ENCODE measurements at places on chromosomes 12 and 14.

GRCh38 chr14:80455031-80455430 lies 243.7 kb upstream of the DIO2 start:
- no peak for DNase-seq

GRCh38 chr14:64782196-64782595 lies 78.0 kb downstream of the PLEKHG3 start:
- DNase-seq: no peak

DNA sequence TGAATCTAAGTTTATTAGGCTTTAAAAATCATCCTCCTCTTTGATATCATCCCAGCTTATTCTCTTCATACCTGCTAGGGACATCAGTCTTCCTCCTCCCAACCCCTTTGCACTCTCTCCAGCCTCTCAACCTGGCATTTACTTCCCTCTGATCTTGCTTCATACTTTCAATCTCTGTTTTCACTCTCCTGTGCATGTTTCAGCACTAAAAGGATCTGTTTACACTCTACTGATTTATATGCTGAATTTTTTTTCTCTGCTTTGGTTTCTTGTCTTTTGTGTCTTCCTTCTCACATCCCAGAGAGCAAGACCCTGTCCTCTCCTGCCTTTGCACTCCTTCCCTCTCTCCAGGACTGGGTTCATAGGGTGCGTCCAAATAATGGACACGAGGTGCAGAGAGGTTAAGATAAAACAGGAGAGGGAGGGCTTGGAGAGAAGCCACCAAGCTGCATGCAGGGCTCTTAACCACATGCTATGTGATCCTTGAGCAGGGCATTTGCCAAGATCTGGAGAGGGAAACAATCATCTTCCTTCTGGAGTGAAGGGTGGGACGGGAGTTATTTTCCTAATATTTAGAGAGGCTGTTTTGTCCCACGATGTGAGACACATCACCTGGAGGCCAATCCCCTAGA lies 3.0 kb upstream of the CISTR start:
- no peak for DNase-seq

GRCh38 chr12:17954788-17955187 lies 135.2 kb downstream of the RERGL start:
- peak; percentile 2 for DNase-seq

GRCh38 chr12:124057691-124058090 lies 84.7 kb downstream of the ZNF664 start:
- no peak for DNase-seq

DNA sequence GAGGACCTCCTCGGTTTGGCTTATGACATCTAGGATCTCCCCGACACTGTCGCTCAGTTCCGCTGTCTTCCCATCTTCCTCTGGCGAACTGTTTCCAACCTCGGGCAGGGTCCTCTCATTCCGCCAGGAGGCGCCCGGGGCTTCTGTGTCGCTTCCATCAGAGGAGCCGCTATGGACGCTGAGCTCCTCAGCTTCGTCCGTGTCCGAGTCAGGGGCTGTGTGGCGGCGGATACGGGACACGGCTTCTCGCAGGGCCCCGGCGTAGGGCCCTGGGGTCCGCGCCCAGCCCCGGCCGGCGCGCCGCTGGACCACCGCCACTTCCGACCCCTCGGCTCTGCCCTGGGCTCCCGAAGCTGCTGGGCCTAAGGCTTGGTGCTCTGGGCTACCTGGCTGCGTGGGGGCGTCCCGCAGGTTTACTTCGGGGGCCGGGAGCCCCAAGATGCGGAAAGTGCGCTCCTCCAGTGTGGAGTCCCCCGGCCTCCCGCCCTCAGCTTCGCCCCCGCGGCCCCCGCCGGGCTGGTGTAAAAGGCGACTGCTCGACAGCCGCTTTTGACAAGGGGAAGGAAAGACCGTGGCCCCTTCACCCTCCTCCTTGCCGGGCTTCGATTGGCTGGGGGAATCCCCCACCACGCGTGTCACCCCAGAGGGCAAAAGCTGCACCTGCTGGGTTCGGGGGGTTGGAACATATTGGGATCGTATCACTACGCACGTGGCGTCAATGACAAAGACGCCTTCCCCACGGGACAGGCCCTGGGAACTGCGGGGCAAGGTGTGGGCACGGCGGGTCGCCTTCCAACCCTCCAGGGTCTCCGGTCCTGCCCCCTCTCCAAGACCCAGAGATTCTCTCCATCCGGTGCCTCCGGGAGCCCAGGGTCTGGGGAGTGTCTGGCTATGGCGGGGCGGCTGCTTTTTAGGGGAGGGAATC lies 2.1 kb downstream of the DDN start:
- peak; percentile 87 for DNase-seq

DNA sequence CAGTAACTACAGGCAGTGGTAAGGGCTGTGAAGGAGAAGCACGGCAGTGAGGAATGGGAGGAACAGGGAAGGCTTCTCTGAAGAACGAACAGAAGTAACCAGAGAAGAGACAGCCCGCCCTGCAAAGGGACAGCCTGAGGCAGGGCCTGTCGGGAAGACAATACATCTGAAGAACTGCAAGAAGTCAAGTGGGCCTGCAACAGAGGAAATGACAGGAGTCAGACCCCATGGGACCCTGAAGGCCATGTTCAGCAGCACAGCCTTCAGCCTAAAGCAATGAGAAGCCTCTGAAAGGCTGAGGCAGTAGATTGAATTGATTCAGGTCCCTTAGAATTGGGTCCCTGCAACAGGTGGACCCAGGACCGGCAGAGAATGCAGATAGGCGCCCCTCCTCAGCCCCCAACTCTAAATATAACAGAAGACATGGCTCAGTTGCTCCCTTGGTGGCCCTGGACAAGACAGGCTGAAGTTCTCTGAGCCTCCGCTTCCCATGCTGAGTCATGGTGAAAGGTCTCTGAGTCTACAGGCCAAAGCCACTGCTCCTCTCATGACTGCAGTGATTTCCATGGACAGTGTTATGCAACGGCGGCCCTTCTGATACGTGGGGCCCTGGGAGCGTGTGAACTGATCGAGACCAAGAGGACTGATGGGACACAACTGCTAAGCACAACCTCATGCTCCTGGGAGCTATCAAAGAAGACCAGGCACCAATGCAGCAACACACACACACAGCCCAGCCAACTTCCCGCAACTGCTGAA lies 10.8 kb upstream of the ACTR6 start:
- peak; percentile 14 for DNase-seq

- DNase-seq: no peak
Observed at GRCh38 chr12:114984634-114985061, 300.7 kb upstream of the TBX3 start.

DNA sequence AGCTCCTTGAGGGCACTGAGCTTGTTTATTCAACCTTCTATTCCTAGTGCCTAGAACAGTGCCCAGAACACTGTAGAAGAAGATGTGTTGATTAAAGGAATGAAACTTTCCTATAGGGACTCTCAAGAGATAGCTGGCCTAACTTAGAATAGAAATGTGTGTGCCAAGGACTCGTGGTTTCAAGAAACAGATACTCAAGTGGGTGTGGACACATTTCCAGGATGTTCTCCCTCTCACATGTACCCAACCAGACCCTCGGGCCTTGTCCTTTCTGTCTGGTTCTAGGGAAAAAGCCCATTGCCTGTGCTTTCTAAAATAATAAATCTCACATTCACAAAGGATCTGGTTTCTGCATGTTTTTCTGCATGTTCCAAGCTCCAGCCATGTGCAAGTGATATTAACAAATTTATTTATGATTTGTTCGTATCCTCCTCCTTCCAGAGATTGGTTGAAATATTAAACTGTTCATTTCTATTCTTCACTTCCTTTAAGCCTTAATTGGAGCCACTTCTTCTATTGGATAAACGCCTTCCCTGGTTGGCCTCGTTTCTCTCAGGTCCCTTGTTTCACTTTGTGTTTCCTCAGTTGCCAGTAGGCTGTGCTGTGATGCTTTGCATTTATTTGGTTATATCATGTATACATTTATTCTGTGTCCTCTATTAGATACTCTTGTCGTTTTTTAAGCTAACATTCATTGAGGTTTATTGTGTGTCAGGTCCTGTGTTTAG lies 89.8 kb downstream of the CRADD start:
- DNase-seq: peak; percentile 83

DNA sequence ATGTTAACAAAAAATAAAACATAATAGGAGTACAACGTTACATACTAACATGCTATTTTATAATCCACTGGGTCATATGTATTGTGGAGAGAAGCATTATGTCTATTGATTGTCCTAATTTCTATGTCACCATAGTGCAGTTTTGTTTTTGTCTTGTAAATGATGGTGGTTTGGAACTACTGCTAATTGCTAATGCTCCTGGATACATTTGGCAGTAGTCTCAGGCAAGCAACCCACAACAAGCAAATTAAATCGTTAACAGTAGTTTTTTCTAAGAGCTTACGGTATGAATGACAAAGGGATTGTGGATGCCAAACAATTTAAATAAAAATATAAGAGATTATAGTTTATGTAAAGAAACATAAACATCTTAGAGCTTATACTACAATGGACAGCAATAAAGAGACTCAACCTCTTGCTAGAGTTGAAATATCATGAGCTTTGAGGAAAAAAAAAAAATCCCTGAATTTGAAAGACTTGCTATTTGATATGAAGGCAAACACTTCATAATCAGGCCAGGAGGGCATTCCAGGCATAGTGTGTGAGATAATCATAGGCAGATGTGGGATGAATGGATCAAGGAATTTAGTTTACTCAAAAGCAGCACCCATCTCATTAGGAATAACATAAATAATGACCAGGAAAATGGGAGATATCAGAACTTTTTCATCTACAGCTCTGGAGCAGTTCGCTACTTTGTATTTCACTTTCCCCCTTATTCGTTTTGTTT lies 181.3 kb downstream of the CCDC59 start:
- DNase-seq: no peak

GRCh38 chr12:41485203-41485602 lies 297.1 kb downstream of the PDZRN4 start:
- no peak for DNase-seq

GRCh38 chr12:54701940-54702592 lies 53.9 kb upstream of the DCD start:
- DNase-seq: peak; percentile 60

DNA sequence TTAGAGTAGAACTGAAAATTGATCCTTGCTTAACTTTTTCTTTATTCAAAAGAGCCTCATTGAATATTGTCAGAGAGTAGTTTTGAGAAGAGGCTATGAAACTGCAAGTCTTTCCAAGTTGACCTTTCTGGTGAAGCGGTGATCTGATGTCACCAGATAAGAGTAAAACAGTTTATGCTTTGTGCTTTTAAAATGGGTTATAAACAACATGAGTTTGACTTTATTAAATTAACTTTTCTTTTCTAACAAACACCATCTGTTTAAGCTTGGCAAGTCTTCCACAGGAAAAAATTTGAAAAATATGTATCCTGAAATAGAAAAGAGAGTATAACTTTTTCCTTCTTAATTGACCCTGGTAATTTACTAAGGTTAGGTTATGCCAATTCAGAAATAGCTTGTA lies 408.7 kb upstream of the NOVA1 start:
- DNase-seq: no peak

DNA sequence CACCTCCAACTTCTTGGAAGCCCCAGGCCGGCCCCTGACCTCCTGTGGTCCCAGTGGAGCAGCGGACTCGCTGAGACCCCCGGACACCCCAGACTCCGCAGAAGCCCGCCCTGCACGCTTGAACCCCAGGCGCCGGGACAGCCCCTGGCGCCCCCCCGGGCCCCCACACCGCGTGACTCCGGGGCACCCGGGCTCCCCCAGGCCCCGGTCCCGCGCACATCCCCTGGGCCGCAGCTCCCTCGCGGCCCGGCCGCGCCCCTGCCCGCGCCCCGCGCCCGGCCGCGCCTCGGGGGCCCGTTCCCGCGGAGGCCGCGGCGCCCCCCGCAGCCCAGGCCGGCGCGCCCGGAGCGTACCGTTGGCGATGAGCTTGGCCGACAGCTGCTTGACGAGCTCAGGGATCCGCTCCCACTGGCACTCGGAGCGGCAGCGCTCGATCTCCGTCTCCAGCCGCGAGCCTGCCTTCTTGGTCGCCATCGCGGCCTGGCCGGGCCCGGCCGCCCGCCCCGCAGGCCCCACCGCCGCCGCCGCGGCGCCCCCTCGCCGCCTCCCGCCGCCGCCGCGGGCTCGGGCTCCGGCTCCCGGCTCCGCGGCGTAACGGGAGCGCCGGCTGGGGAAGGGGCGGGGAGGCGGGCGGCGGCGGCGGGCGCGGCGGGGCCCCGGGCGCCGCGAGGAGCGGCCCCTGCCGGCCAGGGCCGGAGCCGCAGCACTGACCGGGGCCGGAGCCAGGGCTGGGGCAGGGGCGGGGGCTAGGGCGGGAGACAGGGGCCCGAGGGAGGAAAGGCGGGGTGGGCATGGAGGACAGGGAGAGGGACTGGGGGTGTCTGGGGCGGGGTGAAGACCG lies at the start of gene TTC7B:
TTC7B (minus strand) TSS at position 609 of the 841 bp plus-strand sequence; CDS start at position 474, 135 bp downstream.
- DNase-seq: peak; percentile 70

- DNase-seq: peak; percentile 30
Observed at GRCh38 chr12:104602406-104602805, 145.7 kb downstream of the CHST11 start.
